ENCODE measurements at places on chromosomes 1 and 21.

DNA sequence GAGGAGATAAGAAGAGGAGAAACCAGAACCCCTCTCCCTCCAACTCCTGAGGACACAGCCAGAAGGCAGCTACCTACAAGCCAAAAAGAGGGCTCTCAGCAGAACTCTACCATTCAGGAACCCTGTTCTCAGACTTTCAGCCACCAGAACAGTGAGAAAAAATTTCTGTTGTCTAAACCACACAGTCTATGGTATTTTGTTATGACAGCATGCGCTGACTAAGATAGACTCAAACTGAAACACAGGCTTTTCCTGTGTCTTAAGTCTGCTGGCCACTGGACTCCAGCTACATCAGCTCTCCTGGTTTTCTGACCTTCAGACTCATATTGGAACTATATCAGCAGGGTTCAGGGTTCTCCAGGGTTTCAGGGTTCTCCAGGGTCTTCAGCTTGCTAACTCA, 126.5 kb upstream of the TNFSF4 start:
- no peak for DNase-seq

DNA sequence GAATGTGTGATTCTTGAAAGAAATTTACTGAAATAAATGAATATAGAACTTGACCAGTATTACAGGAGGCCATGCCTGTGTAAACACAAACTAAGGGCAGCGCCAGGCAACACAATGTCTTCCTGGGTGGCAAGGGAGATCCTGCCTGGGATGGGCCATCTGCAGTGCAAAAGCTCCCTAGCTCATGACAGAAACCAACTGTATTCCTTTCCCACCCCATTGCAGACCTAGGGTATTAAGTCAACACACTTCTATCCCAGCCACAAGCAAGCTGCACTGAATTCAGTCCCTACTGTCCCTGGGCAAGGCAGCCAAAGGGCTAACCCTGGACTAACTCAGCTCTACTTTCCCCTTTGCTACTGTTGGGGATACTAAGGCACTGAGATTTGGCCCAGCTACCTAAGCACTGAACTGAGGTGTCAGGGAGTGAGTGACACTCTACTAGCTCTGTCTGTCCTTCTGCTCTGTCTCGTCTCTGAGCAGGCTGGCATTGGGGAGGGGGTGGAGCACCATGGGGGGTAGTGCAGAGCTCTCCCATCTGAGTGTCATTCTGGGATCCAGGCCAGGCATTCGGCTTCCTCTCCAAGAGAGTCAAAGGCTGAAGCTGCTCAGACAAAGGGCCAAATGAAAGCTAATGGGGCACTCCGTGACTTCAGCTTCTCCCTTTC, 2.5 kb downstream of the INKA2 start:
- DNase-seq = no peak

- DNase-seq = no peak
Measured at GRCh38 chr1:76390456-76390855, 315.9 kb downstream of the ST6GALNAC3 start.

DNA sequence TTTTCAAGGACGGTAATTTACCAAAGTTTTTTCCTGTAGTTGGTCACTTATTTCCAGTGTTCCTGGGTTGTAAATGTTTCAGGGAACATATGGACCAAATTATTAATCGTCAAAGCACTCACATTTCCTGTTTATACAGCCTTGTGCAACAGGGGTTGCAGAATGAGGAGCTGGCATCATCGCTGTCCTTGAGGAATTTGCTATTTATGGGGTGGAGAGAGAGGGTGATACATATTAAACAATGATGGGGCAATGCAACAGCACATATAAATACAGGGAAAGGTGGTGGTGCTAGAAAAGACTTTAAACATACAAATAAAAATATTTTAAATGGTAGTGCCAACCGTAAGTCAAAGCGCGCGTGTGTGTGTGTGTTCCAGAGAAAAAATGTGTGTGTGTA, 369.8 kb downstream of the NPHP4 start:
- DNase-seq = no peak

- no peak for DNase-seq
Measured at GRCh38 chr1:27886744-27887143, 14.4 kb downstream of the THEMIS2 start.

DNA sequence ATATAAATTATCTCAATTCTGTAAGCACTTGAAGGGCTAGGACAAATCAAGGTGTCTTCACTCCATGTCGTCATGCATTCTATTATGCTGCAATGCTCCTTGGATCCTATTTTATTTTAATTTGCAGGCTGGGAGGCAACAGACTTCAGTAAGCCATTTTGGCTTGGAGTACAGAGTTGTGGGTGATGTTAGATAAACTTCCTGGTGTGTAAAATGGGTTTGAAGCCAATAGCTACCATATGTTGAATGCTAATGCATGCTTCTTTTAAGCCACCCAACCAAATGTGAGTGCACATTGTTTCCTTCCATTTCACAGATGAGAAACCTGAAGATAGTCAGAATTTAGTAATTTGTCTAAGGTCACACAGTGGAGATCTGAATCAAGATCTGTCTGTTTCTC, 482.8 kb downstream of the DISC1 start:
- no peak for DNase-seq

DNA sequence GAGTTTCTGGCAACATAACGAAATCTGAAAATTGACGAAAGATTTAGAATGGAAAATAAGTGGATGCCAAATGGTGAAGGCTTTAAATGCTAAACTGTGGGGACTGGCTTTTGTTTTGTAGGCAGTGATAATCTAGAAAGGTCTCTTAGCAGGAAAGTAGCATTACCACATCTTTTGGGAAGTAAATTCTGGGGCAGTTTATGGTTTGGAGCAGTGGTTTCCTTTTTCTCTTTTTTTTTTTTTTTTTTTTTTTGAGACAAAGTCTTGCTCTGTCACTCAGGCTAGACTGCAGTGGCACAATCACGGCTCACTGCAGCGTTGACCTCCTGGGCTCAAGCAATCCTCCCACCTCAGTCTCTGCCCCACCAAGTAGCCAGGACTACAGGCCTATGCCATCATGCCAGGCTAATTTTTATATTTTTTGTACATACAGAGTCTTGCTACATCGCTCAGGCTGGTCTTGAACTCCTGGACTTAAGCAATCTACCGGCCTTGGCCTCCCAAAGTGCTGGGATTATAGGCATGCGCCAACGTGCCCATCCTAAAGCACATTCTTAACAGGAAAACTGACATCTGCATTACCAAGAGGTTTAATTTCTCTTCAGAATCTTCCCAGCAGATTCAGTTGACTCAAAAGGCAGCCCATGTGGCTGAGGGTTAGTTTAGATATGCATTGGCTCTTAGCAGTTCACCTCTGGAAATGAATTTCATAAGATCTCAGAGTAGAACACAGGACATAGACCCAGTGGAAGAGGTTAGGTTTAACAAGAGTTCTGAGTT, 32.9 kb downstream of the C21orf91 start:
- no peak for DNase-seq

- DNase-seq = no peak
Measured at GRCh38 chr1:48560116-48560515, 88.1 kb upstream of the SPATA6 start.

DNA sequence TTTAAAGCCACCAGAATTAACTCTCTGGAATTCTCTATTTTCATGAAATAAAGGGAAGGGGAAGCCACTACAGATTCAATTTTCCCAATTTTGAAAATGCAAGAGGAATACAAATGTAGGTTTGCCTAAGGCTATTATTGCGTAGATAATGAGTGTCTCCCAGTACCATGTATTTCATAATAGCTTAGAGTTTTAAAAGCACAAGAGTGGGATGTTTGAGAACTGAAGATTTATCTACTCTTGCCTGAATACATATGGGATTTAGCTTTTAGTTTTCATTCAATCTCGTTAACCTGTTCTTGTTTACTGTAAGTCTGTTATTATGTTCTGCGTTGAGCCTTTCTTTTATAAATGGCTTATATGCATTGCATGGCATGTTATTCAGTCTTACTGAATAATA, 795.1 kb downstream of the BRINP3 start:
- DNase-seq = no peak

GRCh38 chr1:2642131-2642559, 9.3 kb upstream of the MMEL1 start:
- no peak for DNase-seq

DNA sequence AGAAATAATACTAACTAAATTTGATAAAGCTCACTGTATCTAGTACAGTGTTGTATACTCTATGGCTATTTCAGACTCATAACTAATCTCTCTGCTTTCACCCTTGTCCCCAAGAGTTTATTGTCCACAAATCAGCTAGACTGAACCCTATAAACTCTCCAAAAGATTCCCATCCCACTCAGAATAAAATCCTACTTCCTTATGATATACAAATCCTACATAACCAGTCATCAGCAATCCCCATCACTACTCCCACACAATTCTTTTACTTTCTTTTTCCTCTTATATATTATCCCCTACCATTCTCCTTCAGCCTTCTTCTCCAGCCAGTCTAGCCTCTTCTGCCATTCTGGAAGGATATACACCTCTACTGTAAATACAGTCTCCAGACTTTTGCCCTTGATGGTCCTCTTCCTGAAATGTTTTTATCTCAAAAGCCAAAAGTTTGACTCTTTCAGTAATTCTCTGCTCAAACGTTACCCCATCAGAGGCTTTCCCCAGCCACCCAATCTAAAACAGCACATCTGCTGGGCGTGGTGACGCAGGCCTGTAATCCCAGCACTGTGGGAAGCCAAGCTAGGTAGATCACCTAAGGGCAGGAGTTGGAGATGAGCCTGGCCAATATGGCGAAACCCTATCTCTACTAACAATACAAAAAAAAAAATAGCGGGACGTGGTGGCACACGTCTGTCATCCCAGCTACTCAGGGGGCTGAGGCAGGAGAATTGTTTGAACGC, 41.6 kb downstream of the ABL2 start:
- no peak for DNase-seq

DNA sequence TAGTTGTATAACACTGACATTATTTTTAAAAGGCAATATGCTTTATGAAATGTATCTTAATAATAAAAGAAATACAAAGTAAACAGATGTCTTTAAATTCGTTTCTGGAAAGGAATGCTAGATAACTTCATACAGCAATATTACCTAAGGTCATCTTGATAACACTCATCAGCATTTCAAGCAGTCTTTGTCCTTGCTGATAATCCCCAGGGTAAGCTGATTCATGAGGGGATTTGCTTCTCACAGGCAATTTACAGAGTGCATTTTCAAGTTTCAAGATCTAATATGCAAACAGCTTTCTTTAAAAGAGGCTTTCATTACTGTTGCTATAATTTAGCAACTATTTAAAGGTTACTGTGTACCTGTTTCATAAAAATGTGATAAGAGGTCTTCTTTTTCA, 75.2 kb upstream of the NEK2 start:
- no peak for DNase-seq

DNA sequence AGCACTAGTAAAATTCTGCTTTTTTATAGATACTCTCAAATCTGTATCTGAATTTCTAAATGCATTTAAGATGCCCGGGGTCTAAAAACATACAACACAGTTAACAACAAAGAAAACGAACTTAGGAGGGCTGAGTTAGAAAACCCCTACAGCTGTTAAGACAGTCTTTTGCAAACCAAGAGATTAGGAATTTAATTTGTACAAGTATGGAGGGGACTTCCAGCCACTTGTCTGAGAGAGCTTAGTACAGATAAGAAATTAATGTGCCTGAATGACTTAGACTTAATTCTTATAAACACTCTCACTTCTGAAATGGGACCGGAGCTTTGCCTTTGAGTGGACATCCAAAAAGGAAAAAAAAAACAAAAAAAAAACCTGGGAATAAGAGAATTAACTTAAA, 61.6 kb downstream of the SMYD3 start:
- no peak for DNase-seq

DNA sequence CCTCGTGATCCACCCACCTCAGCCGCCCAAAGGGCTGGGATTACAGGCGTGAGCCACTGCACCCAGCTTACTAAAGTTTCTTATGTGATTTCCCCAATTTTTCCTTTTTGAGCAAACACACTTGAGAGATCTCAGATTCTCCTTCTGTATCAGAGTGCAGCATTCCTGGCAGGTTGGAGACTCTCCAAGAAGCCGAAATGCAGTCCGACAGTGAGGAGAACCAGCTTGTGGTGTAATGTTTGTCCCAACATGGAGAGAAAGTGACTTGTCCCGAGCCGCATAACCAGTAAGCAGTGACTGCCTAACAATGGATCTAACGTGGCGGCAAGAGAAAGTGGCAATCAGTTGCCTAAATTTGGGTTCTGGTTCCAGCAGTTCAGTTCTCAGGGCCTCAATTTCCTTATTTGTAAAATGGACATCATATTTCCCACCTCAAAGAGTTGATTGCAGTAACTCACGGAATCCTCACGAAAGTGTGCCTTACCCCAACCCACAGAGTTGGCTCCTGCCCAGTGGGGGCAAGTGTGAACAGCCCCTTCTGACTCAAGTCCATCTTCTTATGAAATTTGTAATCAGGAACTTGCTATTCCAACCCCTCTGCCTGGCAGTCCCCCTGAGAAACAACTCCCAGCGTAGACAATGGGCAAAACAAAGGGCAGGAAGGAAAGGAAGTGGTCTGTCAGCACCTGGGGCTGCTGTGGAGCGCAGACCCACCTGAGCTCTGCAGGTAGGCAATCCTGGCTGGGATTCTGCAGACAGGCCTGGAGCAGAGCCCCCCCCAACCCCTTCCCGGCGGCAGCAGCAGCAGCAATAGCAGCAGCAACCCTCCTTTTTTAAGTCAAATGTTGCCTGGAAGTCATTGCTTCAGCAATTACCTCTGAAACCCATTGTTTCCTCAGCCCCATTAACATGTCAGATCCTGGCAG, 223.6 kb upstream of the POU3F1 start:
- no peak for DNase-seq

DNA sequence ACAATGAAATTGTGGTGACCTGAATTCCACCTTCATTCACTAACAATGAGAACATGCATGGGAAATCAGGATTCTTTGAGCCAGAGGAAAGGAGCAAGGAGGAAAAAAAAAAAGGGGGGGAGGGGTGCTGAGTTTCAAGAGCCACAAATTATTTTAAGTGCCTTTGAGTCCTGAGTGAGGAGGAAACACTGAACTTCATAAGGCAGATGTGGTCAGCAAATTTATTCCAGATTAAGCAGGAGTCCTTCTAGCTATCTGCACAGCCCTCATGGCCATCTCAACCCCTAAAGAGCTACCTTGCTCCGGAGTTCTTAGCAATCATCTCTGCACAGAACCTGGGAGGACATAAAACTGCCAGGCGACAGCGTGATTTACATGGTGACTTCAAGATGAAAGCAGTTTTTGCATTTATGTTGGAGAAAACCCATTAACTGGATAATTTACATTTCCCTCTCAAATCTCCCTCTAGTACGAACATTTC, 21.7 kb downstream of the ASTN1 start:
- no peak for DNase-seq

DNA sequence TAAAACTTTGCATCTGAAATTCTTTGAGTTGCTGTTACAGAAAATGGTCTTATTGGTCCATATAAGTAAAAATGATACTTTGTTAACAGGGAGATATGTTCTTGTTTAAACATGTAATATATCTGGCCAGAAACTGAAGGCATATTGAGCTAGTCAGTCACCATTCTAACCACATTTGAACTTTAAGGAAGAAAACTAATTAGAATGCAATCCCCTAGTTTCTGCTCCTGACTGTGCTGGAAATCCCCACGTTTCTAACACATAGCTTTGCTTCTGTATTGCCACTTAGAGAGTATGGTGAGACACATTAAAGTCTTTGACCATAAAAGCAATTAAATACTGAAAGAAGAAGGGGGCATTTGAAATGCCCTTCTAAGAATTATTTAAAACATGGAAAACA, 32.1 kb upstream of the HIVEP3 start:
- no peak for DNase-seq
